ENCODE measurements at places on chromosomes 11 and 22.

- DNase-seq = no peak
Measured at GRCh38 chr11:56950510-56950909, 38.2 kb upstream of the OR5AK2 start.

- no peak for DNase-seq
Measured at GRCh38 chr11:71917646-71918140, 10.7 kb downstream of the XNDC1N start.

DNA sequence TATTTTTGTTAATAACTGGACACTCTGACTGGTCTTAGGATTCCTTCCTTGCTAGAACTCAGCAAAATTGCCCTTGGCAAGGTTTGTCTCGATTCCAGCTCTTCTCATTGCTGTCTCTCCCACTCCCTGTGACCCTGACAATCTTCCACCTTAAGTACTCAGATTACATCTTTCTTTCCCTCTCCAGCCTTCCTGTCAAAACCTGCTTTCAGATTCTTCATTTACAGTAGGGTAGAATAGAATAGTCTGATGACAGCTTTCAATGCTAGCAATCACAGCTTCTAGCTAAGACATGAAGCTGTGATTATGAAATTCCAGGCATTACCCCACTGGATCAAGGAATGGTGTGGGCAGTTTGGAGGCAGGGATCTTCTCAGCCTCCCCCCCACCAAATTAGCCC is 39.2 kb upstream of the LMO2 start:
- DNase-seq = no peak

- DNase-seq = peak; percentile 39
Measured at GRCh38 chr11:6319704-6320410, 444 bp downstream of the CAVIN3 start.

DNA sequence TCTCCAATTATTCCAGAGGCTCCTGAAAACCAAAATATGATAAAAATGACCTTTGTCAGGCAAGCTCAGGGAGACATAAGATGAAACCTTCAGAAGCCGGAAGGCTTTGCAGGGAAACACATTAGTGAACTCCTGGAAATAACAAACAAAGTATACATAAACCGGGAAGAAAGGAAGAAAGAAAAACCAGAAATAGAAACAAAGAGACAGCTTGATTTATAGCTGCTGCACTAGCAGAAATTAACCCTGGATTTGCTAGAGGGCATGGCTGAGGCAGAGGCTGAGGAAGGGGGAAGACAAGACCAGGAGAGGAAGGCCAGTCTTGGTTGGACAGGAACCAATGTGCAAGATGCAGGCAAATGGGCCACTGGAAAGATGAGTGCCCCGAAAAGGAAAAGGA is 33.3 kb downstream of the SLC22A25 start:
- no peak for DNase-seq

- no peak for DNase-seq
Measured at GRCh38 chr11:17850336-17850735, 115.8 kb downstream of the KCNC1 start.

DNA sequence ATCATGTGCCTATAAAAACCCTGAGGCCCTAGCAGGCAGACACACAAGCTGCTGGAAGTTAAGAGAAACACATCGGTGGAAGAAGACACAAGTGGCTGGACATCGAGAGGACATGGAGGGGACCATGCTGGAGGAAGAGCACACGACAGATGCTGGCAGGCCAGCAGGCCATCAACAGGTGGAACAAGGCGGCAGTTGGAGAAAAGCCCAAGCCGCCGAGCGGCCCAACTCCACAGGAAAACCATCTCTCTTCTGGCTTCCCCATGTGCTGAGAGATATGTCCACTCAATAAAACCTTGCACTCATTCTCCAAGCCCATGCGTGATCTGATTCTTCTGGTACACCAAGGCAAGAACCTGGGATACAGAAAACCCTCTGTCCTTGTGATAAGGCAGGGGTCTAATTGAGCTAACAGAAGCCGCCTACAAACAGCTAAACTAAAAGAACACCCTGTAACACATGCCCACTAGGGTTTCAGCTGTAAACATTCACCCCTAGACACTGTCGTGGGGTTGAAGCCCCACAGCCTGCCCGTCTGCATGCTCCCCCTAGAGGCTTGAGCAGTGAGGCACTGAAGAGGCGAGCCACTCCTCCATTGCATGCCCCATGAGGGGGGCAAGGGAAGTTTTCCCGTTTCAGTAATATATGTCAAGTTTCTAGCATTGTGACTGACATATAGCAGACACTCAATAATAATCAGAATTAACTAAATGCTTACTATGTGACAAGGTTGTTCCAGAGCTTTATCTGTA is 39.0 kb upstream of the MMP20 start:
- no peak for DNase-seq

DNA sequence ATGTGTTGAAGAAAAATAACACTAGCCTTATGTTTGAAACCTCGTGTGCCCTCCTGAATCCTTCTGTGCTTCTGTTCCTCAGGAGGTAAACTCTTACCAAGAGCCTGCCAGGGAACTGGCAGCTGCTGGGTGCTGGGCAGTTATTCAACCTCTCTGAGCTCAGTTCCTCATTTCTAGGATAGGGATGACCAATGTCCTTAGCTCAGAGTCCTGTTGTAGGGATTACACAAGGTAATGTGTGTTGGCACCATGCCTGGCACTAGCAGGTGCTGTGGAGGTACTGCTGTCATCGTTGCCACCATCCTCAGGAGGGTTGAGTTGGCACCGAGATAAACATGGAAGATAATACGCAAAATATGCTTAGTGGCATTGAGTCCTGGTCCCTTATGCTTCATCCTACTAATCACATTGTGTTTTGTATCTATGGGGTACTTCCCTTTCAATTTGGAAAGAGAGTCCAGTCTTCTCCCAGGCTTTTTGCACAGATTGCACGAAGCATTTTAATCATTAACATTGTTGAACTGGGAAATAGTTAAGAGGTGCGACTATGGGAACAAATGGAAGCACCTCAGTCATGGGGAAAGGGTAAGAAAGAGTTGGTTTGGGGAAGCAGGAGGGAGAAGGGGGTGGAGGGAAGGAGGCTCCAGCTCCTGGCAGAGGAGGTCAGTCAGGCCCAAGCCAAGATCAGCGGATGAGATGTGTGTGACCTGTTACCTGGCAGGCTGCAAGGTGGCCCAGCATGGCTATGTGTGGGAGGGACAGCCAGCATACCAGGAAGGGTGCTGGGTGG is 56.7 kb downstream of the CABIN1 start:
- no peak for DNase-seq

GRCh38 chr22:29163808-29164207 is 41.9 kb upstream of the EMID1 start:
- DNase-seq = no peak

- DNase-seq = no peak
Measured at GRCh38 chr11:31337806-31338205, 31.7 kb downstream of the DCDC1 start.

DNA sequence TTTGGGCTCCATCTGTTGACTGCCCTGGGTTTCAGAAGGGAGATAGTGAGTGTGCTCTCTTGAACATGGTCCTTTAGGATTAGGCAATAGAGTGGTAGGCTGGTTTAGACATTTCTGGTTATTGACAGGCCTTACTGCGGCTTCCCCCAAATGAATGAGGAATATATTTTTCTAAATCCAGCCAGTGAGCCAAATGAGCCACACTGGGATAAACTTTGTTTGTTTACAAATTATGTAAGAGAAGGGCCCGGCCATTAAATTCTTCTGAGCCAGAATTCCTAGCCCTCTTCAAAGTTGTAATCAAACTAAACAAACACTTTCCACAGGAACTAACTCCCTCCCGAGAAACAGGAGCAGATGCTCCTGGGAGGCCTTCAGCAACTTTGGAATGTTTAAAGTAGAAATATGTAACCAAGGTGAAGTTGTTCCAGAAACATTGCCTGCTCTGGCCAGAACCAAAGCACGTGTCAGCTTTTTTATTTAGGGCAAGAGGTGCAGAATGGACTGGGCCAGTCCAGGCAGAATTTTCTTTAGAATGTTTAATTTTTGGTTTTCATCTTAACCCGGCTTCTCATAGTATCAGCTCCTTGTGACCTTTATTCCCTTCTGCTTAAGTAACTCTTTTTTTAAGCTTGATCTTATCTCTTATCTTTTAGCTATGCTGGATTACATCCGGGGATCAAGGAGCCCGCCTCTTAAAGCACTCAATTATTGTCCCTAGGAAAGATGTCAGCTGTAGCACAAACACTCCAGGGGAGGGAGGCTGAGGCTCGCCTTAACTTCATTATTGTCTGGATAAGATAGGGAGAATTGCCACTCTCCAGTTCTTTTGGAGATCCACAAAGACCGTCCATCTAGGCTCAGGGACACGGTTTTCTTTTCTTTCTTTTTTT is 28.7 kb downstream of the ZNRF3 start:
- no peak for DNase-seq

GRCh38 chr22:29308791-29309262 is 2.4 kb downstream of the GAS2L1 start:
- no peak for DNase-seq

DNA sequence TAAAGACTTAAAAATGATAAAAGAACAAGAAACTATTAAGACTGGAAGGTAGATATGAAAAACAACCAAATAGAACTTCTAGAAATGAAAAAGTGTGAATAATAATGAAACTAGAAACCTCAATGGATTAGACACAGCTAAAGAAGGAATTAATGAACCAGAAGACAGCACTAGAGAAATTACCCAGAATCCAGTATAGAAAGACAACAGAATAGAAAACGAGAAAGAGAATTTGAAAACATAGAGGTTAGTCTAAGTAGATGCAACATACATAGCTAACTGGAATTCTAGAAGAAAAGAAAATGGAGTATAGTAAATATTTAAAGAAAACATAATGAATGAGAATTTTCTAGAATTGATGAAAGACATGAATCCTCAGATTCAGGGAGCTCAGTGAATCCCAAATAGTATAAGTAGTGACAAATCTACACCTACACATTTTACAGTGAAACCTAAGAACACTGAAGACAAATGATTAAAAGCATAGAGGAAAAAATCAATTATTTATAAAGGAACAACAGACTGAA is 111.9 kb downstream of the PARVA start:
- DNase-seq = no peak

GRCh38 chr11:103946793-103947545 is 89.5 kb upstream of the DDI1 start:
- no peak for DNase-seq

GRCh38 chr11:75898871-75899270 is 83.9 kb downstream of the UVRAG start:
- DNase-seq = no peak

DNA sequence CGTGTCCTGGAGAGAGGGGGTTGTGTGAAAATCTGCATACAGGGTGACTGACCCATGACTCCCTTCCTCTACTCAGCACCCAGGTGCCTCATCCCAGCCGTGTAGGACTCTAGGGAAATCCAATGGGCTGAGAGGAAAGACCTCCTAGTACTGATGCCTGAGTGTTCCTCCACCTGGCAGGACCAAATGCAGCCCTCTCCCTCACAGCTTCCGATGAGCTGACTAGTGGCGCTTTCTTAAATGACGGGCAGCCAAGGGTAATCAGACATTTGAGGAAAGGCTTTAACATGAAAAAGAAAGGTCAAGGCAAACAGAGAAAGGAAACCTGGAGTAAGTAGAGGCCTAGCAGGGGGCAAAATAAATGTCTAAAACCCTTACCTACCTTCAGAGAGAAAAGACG is 5.0 kb upstream of the KCNJ1 start:
- DNase-seq = no peak

DNA sequence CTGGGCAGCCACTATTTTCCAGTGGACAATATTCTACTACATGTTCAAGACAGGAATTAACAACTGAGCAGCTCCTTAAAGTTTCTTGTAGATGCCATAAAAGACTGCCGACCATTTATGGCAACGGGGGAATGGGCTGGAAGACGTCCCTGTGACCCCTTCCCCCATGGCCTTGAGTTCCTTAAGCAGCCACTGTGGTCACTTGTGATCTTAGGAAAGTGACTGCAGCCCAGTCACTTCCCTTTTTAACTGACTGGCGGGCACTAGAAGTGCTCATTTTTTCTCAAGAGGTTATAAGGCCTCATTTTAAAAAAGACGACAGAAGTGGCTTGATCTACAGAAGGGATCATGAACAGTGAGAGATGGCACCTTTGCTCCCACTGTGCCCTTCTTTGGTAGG is 153.2 kb upstream of the NARS2 start:
- no peak for DNase-seq

DNA sequence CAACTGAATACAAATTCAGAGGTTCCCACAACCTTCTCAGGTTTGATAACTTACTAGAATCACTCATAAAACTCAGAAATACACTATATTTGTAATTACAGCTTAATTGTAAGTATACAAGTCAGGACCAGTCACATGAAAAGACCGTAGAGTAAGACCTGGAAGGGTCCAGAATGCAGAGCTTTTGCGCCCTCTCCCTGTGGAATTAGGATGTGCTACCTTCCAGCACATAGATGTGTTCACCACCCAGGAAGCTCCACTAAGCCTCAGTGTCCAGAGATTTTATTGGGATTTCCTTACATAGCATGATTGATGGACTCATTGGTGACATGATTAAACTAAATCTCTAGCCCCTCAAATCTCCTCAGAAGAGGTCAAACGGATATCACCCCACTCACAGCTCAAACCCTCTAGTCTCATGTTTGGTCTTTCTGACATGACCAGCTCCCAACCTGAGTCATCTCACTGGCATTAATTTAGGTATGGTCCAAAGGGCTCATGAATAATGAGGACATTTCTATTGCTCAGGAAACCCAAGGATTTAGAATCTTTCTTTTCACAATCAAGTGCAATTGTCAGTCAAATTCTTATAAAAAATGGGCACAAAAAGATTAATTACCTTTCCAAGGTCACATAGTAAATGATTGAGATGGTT is 77.2 kb upstream of the UBASH3B start:
- no peak for DNase-seq

- no peak for DNase-seq
Measured at GRCh38 chr11:119389611-119390254, 8.2 kb upstream of the USP2 start.

DNA sequence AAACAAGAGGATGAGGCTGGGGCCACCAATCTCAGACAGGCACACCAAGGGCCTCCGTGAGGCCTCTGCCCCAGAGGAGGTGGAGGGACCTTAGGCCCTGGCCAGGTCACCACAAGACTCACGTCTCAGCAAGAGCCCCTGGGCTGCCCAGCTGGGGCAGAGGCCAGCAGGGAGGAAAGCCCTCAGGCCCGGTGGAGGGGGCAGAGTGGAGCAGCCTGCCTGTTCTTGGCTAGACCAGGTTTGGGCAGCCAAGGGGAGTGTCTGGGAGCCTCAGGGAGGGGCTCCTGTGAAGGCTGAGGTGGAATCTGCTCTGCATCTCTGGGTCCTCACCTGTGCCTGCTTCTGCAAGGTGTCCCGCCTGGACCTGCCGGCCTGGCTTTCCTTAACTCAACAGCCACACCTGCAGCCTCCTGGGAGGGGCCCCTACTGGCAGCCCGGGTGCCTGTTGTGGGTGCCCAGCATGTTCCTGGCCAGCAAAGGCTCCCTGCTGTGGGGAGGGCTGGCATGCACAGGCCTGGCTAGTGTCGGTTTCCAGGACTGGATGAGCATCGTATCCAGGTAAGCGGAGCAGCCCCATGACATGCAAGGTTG is 11.9 kb downstream of the TTLL12 start:
- DNase-seq = no peak
